ENCODE measurements at places on chromosomes 7 and 10.

GRCh38 chr7:23490357-23491135, 20.3 kb upstream of the IGF2BP3 start:
- DNase-seq: no peak

GRCh38 chr7:42197451-42197850, 39.6 kb downstream of the GLI3 start:
- DNase-seq: no peak

DNA sequence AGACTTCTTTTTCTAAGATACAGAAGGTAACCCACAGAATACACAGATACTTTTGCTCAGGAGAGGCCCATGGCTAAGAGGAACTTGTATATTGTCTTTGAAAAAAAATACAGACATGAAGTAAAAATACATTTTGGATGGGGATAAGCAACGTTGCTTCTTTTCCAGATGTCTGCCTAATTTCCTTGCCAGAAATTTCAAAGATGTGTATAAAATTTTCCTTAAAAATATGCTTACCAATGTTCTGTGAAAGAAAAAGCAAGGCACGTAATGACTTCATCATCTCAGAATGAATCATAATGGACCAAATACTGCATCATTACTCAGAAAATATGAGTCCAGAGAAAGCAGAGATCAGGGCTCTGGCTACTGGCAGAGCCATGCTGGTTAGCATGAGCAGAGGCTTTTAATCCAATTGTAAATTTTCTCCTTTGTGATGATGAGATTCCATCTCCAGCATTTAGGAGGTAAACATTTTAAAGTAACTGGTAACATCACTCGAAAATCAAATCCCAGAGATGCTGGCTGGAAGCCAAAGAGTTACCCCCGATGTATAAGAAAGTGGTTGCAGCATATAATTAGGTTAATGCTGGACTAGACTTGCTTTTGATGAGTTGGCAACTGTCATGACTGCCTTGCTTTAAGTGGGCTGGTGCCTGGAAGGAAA, 272.5 kb downstream of the SEMA3A start:
- no peak for DNase-seq

- no peak for DNase-seq
These were observed 84.3 kb upstream of the SORCS3 start for GRCh38 chr10:104556831-104557230.

DNA sequence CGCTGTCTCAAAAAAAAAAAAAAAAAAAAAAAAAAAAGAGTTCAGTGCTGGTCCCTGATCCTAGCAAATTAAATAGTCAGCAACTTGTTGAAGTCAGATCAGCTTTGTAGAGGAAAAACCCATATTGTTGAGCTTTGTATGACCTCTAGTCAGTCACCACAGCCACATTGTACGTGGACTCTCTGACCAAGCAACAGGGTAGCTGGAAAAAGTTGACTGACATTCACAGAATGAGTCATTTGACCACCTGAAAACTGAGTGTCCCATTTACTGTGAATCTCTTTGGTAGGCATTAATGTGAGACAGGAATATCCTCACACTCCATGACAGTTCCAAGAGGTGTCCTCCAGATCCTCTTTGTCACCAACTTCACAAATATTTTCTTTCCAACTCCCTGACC, 371.1 kb downstream of the LRRTM3 start:
- no peak for DNase-seq

Measured in NCI-H187 treated with DMSO at 0.1 percent for 48 hours (cell line).